Thyroid gland (tissue), 4 donors: ENCODE measurements at places on chromosomes 11 and 22. TPM values are rescaled to one million over a fixed set of nuclear protein-coding genes. Genes with fewer than 3 reads are reported as not detected.
A peak's percentile ranks its signal among the peaks of the same experiment; 100 is the strongest.

The DBX1 gene
- not detected for total RNA-seq

The MS4A3 gene
- not detected for total RNA-seq

The ADAMTS8 gene
- not detected for total RNA-seq

The C11orf58 gene
- 196 TPM for total RNA-seq

The BTG4 gene
- not detected for total RNA-seq

The MN1 gene
- total RNA-seq, result 2.5 TPM

The RAG2 gene
- 0.20 TPM for total RNA-seq

The TRPM5 gene
- 0.78 TPM for total RNA-seq

The CRYBB3 gene
- total RNA-seq, result not detected

The SNX19 gene
- total RNA-seq, result 146 TPM

GRCh38 chr11:705646-706438 lies at the start of gene EPS8L2:
Gene EPS8L2 (plus strand): TSS chr11:706231. CDS start chr11:709408, 3,177 bp downstream.
- DNase-seq, result peak; percentile 80

GRCh38 chr11:123690485-123690884 lies 36.1 kb upstream of the SCN3B start:
- DNase-seq, result no peak

GRCh38 chr11:2528301-2529050 lies 83.7 kb downstream of the KCNQ1 start:
- peak; percentile 2 for DNase-seq

DNA sequence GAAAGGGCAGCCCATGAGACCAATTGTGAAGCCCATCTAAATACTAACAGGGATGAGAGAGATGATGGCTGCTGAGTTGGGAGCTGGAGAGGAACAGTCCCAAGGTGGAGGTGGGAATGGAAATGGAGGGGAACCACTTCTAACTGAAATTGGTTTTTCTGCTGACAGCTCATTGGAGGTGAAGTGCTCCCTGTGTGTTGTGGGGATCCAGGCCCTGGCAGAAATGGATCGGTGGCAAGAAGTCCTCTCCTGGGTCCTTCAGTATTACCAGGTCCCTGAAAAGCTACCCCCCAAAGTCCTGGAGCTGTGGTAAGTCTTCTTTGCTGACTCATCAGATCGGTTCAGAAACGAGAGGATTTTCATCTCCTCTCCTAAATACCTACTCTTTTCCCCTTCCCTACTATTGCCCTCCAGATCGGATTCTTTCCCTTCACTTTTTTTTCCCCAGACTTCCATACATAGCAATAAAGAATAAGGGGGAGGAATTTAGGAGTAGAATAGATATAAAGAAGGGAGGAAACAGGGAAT lies 2.0 kb downstream of the PEX26 start:
- no peak for DNase-seq

- DNase-seq, result no peak
Observed at GRCh38 chr11:72553706-72554105, 119.4 kb upstream of the CLPB start.

DNA sequence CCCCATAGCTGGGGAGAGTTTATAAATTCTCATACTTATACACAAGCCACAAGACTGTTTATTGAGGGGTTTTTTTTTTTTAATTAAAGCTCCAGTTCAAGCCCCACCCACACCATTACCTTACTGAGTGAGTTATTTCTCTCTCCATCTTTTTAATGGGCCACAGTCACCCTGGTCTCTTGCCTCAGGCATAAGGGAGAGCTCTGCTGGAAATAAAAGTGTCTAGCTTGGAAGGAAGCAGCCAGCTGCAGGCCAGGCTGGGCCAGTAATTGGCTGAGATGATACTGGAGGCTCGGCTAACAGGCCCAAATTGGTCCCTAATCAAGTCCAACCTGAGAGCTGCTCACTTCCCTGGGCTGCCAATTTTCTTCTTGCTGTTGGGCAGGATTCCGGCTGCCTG lies 174.1 kb downstream of the INSC start:
- DNase-seq, result no peak

DNA sequence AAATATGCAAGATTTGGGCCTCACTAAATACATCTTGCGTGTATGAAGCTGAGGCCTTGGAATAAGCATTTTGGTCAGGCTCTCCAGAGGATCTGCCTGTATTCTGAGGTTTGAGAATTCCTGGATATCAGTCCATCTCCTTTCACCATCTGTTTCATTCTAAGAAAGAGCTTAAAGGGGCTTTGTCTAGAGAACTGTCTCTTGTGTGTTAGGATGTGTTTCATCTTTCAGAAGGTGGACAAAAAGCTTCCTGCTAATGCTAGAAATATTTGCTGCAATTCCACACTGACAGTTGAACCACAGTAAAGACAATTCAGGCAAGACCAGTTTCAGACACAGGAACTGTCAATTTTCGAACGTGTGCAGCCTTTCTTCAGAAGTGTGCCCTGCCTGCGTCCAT lies 185.4 kb downstream of the DBX1 start:
- no peak for DNase-seq

GRCh38 chr11:116144387-116144958 lies 628.3 kb downstream of the BUD13 start:
- DNase-seq, result no peak

DNA sequence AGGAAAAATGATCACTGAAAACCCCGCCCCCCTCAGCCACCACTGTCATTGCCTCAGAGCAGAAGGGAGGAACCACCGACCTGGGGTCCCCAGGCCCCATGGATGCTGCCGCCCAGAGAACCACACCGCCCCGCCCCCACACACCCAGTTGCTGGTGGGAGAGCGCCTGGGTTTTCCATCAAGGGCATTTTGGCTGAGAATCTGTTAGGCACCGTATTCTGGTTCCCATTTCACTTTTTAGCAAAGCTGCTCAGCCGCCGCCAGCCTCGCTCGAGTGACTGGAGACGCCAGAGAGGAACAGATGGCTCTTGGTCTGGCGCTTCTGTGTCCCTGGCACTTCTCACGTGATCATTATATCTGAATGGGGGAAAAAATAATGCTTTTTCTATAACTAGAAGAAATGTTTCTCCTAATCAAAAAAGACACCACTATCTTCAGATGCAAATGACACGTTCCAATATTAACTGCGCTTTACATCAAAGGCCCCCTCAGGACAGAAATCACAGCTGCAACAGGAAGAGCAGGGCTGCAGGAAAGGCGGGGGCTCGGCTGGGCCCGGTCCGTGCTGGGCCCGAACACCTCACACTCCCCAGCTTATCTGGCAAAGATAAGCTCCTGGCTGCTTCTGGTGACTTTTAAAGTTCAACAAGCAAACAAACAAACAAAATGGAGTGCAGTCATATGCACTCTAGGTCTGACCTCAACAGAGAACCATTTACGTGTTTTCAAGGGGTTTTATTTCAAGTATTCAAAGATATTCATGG lies 149.8 kb downstream of the MPPED1 start:
- DNase-seq, result no peak

DNA sequence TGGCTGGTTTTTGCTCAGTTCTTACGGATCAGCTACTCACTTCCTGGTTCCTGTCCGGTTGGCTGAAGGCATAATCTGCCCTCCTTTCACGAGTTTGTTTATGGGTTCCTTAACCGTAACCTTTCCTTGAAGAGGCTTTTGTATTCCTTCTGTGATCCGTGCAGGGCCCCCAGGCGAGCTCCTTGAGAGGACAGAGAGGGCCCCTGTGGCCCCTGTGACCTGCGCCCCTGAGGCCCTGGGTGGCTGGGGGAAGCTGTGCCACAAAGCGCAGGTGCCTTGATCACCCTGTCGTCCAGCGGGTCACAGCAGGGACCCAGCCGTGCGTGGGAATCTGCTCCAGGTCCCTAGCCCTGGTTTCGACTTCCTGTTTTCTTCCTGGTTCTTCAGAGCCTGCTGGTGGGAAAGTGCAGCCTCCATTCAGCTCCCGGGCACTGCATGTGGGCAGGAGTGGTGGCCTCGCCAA lies 27.8 kb upstream of the FADD start:
- no peak for DNase-seq

GRCh38 chr11:110071197-110071596 lies 22.0 kb upstream of the ZC3H12C start:
- DNase-seq, result no peak

DNA sequence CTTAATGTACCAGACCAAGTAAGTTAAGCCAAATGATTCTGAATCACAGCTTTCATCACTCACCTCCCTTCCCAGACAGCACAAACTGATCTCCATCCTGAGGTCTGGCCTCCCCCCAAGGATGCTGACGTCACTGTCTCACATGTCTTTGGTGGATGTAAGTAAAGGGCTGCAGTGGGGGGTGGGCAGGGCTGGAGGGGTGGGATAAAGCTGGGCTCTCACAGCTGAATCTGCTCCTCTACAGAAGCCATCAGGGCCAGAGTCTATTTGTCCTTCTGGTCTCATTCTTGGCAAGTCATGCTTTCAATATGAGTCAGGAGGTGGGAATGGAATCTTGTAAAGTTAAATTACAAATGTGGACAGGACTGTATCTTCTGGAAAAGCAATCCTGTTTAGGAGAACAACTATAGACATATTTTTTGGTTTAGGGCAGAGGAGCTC lies 32.7 kb downstream of the P4HA3 start:
- no peak for DNase-seq

- no peak for DNase-seq
Observed at GRCh38 chr22:32811788-32812545, 10.5 kb downstream of the TIMP3 start.

GRCh38 chr22:36860821-36861659 lies at the start of gene NCF4:
Gene NCF4 (plus strand): TSS chr22:36861006. CDS start chr22:36861172, 166 bp downstream.
- DNase-seq, result peak; percentile 9

DNA sequence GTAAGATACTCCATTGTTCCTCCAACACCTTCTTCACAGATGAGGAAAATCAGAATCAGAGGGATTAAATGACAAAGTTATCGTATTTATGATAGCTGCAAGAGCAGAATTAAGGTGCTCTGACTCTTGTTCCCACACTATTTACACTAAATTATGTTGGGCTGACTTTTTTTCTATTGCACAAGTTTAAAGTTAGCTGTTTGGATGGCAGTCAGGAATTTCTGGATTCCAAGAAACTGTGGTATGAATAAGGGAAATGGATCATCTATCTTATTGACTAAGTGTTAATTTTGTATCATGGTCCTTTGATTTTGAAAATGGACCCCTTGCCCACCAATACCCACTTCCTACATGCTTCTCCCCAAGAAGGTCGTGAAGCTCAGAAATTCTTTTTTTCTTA lies 19.9 kb upstream of the APOA1 start:
- no peak for DNase-seq

GRCh38 chr11:60334005-60334620 lies 7.1 kb downstream of the MS4A6E start:
- peak; percentile 30 for DNase-seq

- no peak for DNase-seq
Observed at GRCh38 chr11:115737875-115738274, 233.7 kb upstream of the CADM1 start.

DNA sequence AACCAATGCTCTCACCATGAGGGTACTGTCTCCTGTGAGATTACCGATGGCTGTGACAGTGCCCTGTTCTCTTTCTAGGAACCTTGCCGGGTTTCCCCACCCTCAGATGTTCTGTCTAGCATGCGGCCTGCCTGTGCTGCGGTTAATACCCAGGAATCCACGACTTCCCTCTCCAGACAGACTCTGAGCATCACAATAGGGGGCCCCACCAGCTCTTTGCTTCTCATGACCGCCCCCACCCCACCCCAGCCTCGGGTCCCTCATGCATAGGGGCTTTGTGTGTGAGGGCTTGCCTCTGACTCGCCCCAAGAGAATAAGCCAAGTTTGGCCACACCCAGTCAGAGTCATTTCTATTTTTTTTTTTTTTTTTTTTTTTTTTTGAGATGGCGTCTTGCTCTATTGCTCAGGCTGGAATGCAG lies 10.3 kb downstream of the PARVG start:
- no peak for DNase-seq

GRCh38 chr11:76666408-76666807 lies 4.1 kb downstream of the LRRC32 start:
- DNase-seq, result no peak

DNA sequence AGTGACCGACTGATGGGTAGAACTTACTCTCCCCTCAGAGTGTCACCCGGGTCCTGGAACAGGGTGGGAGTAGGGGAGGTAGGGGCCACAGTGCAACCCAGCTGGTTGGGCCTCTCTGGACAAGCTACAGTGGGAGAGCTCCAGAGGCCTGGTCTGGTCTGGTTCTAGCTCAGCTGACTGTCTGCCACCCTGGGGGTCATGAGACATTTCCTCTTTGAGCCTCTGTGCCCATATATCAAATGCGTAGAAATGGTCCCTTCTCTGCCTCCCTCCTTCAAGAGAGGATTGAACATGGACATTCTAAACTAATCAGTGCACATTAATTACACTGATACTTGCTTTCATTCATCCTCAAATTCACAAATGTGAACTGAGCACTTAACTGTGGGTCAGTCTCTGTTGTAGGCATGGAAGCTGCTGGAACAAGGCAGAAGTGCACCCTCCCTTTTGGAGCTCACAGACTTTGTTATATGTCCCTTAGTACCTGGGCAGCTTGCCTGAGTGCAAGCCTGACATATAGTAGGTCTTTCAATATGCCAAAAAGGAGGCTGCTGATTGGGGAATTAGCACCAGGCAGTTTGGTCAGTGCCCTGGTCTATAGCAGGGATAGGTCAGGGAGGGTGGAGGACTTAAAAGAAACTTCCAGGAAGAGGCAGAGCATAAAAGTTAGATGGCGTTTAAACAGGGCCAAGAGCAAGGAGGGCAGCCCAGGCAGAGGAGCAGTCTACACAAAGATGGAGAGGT lies 25.7 kb downstream of the ARHGEF17 start:
- no peak for DNase-seq

- no peak for DNase-seq
Observed at GRCh38 chr11:64196626-64197025, 9.9 kb upstream of the FERMT3 start.

DNA sequence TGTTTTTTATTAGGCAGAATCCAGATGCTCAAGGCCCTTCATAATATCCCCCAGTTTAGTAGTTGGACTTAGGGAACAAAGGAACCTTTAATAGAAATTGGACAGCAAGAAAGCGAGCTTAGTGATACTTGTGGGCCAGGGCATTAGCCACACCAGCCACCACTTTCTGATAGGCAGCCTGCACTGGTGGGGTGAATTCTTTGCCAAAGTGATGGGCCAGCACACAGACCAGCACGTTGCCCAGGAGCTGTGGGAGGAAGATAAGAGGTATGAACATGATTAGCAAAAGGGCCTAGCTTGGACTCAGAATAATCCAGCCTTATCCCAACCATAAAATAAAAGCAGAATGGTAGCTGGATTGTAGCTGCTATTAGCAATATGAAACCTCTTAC lies 1.4 kb downstream of the HBB start:
- DNase-seq, result no peak

- DNase-seq, result no peak
Observed at GRCh38 chr22:39937906-39938305, 22.3 kb upstream of the TMA7B start.

GRCh38 chr11:120842195-120842594 lies 181.7 kb upstream of the TBCEL start:
- DNase-seq, result no peak

DNA sequence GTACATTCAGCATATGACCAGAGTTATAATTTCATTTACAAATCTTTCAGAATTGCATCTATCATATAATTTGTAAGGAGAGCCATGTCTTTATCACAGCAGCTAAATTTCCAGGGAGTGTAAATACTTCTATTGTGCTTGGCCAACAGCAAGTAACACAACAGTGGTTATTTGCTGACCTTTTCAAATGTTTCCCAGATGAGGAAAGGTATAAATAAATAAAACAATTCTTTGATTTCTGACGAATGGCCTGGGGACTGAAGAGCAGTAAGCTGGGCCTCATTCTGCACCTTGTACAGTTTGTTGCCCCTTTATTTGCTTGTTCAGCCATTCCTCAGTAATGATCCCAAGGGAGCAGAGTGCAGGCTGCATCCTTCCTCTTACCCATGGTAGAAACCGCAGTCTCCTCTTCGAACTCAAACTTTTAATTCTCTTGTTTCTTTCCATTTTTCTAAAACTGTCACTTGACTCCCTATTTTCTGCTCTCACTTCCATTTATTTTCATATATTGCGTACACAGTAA lies 132.8 kb downstream of the DDX10 start:
- no peak for DNase-seq

GRCh38 chr22:41943661-41944209 lies 3.2 kb downstream of the CENPM start:
- no peak for DNase-seq
